Suppressor macrophage (primary cell): ENCODE measurements at places on chromosomes 1 and 21.

DNA sequence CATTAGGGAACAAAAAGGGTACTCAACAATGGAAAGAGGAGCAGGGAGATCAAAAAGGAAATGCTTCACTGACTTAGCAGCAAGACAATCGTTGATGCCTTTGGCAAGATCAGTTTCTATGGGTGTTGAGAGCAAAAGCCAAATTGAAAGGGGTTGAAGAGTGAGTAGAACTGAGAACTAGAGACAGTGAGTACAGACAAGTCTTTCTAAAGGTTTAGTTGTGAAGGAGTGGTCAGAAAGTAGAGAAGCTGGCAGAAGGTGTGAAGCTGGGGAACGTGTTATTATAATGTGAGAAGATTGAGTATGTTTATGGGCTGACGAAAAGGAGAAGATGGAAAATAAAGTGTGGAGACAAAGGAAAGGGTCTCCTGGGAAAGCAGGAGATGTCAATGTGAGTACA, 221.2 kb upstream of the USP25 start:
- no peak for DNase-seq

DNA sequence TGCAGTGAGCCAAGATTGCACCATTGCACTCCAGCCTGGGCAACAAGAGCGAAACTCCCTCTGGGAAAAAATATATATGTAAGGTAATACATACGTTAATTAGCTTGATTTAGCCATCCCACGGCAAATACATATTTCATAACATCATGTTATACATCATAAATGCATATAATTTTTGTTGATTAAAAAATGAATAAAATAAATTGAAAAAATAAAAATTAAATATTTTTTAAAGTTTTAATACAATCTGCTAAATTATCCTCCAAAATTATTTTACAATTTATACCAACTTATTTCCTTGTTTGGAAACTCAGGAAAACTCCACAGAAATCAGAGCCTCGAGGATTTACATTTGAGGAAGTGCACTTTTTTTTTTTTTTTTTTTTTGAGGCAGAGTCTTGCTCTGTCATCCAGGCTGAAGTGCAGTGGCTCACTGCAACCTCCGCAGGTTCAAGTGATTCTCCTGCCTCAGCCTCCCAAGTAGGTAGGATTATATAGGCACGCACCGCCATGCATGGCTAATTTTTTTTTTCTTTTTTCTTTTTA, 12.6 kb upstream of the IPO9 start:
- peak; percentile 36 for DNase-seq

DNA sequence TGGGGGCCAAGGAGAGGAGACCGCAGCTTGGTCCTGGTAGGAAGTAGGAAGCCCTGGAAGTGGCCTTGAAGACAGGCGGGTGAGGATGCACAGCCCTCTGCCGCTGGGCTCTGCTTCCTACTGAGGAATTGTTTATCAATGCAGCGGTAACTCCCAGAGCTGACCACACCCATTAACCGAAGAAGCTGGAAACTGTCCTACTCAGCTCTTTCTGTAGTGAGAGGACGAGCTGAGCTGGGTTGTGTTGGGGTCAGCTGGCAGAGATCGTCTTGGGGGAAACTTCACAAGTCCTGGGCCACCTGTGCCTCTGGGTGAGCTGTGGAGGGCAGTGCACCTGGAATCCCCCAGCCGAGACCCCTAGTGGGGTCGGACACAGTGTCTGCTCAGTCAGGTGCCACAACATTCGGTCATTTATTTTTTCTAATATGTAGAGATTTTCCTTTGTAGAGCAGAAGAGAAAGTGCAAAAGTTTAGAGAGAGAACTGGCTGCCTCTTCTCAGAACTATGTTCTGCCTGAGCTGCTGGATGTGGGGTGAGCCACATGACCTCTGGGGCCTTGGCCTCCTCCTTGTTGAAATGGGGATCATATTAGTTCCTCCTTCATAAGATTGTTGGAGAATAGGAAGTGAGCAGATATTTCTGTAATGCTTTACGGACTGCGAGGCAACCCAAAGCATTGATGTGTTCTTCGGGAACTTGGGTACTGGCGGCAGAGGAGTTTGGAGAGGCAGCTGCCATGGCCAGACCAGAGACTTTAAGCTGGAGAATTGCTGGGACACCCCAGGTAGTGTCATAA, 3.6 kb downstream of the NECAP2 start:
- DNase-seq = peak; percentile 86

DNA sequence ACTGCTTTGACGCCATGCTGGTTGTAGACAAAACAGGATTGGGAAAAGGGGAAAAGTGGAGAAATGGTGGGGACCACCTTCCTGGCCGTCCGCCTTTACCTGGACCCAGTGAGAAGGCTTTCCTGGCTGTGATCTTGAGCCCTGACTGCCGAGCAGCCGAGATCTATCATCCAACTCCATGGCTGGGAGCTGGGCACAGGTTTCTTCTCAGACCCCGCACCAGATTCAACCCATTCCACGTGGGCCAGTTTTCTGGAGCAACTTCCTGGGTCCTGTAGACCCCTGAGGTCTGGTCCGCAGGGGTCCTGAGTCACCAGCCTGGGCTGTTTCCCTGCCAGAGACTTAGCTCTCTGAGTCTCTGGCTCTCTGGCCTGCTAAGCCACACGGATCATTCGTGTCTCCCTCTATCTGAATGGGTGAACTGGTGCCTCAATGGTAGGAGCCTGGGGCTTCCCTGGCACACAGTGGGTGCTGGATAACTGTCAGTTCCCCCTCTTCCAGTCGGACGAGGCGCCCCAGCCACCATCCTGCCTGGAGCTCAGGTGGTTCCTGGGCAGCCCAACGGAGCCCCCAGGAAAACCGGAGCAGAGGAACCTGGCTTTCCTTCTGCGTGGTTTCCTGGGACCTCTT, 4.5 kb upstream of the NPHP4 start:
- no peak for DNase-seq

DNA sequence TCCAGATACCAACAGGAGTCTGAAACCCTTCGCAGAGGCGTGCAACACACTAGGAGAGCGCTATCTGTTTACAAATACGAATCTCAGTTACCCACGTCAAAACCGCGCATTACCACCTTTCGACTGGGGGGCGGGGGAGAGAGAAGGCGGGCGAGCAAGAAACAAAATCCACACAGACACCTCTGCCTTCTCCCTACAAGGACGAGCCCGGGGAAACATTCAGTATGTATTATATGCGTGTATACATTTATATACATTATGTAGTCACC, 722 bp downstream of the TUT4 start:
- peak; percentile 16 for DNase-seq

- no peak for DNase-seq
Measured at GRCh38 chr1:110850627-110851026, 22.3 kb upstream of the CD53 start.

GRCh38 chr1:235863699-235864093, 3.0 kb downstream of the LYST start:
- no peak for DNase-seq
